Activated naive CD4-positive, alpha-beta T cell treated with anti-CD3 and anti-CD28 coated beads, Interleukin-2, amount 50 U/mL, for 16 hours (primary cell): ENCODE measurements at places on chromosomes 2 and 18.

DNA sequence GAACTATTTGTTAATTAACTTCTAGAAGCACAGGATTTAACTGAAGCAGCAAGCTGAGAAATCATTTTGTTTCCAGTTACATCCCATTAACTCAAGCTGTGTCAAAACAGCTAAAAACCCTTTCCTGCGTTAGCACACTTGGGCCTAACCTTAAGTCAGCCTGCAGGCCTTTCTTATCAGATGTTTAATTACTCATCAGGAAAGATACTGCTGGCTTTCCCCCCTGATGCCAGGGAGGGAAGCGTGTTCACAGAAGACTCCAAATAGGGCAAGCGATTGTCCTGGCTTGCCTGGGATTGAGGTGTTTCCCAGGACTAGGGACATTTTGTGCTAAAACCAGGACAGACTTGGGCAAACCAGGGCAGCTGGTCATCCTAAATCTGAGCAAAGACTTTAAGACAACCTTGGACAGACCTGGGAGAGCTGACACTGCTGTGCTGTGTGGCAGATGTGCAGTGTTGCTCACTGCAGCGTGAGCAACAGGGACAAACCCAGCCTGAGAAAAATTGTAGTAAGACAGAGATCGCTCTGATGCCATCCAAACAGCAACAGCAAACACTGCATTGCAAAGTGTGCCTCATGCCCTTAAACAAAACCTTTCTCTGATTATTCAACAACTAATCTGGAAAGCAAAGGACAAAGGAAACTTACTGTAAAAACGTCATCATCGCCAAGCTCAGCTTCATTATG lies 100.9 kb downstream of the SPRED2 start:
- DNase-seq: no peak

DNA sequence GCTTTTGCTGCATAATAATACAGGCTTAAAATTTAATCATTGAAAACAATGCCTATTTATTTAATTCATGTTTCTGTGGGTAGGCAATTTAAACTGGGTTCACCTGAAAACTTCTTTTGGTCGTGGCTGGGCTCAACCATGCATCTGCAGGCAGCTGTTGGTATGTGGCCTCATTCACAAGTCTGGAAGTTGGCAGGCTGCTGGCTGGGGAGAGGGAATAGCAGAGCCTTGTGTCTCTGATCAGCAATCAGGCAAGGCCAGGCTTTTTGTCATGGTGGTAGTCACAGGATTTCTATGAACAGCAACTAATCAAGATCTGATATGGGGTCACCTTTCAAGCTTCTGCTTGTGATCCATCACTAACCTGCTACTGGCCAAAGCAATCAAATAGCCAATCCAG lies 130.1 kb upstream of the KCNJ3 start:
- no peak for DNase-seq

DNA sequence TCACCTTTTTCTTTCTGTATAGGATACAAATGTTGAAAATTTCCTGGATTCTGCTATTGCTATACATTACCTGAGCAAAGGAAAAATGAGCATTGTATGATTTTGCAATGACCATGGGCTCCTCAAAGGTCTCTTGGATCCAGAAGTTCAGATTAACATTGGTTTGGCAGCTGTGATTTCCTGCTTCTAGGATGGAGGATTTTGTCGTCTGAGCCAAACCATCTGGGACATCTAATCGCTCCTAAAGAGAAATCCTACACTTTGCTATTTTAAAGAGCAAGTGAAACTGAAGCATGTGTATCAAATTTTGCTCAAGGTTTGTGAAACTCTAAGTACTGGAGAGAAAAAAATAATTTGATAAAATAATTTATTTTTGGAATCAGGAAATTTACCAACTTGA lies 115.1 kb upstream of the ST6GAL2 start:
- no peak for DNase-seq

DNA sequence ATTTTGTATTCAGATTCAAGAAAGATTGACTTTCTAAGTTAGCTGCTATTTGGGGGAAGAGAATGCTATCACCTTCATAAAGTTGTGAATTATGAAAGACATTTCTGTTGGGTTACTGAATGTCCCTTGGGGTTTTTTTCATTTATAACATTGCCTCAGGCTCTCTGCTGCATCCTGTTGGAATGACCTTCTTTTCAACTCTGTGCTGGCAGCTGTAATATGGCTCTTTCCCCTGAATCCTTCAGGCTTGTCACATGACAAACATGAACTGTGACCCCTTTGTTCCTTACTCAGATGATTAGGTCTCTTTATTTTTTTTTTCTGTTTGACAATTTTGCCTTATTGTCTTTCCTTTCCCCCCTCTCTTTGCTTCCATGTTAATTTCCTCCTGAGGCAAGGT lies 159.8 kb downstream of the TAF4B start:
- no peak for DNase-seq

DNA sequence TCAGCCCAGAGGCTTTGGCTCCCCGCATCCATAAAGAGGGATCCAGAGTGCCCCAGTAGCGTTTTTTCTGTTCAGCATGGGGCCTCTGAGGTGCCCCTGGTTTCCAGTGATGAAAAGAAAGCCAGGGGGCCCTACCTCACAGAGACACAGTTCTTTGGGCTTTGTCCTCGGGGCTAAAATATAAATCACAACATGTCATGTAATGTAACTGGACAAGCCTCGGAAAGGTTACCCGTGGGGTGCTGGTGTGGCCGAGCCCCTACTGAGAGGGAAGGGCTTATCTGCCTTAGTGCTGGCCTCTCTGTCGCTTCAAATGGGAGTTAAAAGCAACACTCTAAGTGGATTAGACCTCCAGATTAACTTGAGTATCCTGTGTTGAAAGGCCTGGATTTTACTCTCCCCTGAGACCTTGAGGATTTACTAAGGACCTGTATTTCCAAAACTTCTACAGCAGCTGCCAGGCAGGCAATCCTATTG lies 251.6 kb upstream of the APCDD1 start:
- no peak for DNase-seq

- no peak for DNase-seq
These were observed 61.2 kb downstream of the MOGAT1 start for GRCh38 chr2:222732489-222733178.

GRCh38 chr2:238839428-238839827 lies 8.5 kb upstream of the TWIST2 start:
- no peak for DNase-seq

DNA sequence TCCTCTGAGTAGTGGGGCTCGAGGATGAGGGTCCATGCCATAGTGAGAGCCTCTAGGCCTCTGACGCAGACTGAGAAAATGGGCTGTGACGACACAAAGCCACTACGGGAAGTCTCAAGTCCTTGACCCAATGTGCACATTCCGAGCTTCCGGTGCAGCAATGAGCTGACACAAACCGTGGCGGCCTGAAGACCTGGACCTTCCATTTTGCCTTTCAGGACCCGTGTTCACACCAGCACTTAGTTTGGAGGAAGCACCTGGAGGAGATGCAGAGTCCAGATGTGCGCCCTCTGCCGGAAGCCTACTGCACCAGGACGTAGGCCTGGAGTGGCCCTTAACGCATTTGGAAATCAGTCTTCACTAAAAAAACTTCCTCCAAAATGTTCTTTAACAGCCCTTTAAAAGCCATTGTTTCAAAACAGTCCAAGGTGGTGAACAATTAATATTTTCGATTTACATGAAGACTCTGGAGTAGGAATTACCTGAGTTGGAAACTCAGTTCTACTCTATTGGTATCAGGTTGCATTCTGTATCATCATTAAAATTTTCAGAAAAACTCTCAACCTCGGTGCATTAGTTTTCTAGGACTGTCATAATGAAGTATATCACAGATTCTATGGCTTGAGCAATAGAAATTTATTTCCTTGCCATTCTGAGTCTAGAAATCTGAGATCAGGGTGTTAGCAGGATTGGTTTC lies 33.9 kb downstream of the BMP10 start:
- peak; percentile 78 for DNase-seq

DNA sequence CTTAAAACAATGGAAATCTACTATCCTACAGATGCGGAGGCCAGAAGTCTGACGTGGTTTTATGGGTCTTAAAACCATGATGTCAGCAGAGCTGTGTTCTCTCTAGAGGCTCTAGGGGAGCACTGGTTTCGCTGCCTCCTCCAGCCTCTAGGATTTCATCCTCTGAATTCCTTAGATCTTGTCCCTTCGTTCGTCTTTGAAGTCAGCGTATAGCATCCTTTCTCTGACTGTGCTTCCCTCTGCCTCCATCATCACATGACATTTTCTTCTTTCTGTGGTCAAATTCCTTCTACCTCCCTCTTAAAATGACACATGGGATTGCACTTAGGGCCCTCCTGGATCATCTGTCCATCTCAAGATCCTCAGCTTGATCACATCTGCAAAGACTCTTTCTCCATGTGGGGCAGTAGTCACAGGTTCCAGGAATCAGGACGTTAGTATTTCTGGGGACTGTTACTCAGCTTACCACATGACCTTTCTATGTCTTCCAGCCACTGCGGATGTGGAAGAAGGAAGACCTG lies 22.7 kb upstream of the NCK2 start:
- no peak for DNase-seq

DNA sequence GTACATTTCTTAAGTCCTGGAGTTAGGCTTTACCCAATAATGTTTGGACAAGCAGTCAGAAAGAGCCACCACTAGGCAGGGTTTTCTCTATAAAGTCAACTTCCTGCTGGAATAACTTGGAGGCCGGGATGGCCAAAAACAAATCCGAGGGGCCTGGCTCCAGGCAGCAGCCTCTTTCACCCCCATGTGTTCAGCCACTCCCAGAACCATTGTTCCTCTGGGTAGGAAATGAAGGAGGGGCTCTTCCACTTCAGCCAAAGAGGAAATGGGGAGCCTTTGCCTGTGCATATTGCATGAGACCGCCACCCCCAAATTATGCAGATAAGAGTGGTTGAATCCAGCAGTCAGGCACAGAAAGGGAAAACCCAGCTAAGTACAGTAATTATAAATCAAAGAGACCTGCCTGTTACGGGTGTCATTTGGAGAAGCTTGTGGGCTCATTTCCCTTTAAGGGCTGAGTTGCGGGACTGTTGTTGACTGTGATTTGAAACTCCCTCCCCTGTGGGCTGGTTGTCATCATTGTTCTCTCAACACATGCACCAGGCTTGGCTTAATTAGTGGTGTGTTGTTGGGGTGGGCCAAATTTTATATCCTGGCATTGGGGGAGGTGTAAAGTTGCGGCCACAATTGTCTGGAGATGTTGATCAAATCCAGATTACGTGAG lies 212.8 kb upstream of the SOX11 start:
- no peak for DNase-seq

DNA sequence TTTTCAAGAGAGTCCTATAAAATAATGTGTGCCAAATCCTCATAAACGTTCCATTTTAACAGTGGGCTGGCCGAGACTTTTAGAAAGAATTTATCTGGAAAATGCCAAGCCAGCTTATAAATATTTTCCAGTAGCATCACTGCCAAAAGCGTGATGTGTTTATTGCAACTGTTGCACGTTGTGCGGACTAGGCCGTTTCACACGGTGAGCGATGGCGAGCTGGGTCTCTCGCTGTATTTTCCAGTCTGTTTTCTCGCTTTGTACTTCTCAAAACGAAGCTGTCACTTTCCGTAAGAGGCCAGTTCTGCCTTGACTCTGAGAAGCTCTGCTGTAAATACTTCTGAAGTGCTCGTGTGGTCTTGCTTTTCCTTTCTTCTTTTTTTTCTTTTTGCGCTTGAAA lies 65.0 kb upstream of the ZNF236 start:
- no peak for DNase-seq

GRCh38 chr18:6752202-6752860 lies 22.8 kb downstream of the ARHGAP28 start:
- DNase-seq: no peak

- DNase-seq: no peak
These were observed 2.7 kb upstream of the NPC1 start for GRCh38 chr18:23588836-23589560.

- no peak for DNase-seq
These were observed 154.8 kb downstream of the ZEB2 start for GRCh38 chr2:144364944-144365738.

DNA sequence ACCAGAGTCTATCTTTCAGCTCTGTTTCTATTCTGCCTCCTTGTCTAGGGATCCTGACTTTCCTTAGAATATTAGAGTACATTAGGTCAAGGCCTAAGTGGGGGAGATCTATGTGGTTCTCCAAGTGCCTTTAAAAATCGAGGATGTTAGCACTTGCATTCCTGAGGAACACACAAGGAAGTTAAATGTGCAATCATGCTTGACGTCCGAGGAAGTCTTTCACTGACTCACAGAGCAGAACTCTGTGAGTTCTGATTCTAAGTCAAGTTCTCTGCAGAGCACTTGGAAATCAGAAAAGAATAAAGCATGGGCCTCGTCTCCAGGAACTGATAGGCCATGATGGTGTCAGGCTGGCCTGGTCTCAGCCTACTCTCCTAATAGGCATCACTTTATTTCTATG lies 17.2 kb downstream of the FHOD3 start:
- DNase-seq: no peak

GRCh38 chr2:218805627-218806026 lies 23.7 kb downstream of the CYP27A1 start:
- no peak for DNase-seq

GRCh38 chr18:14074187-14074586 lies 58.0 kb downstream of the ZNF519 start:
- no peak for DNase-seq
